ENCODE measurements at places on chromosomes 7 and 10.

- peak; percentile 43 for DNase-seq
Measured at GRCh38 chr10:6669269-6669859, 89.3 kb upstream of the PRKCQ start.

GRCh38 chr7:15167912-15168311, 265.4 kb upstream of the DGKB start:
- DNase-seq: no peak

GRCh38 chr7:157923903-157924630, 587.3 kb downstream of the DNAJB6 start:
- DNase-seq: no peak

GRCh38 chr10:125820701-125821100, 2.4 kb downstream of the UROS start:
- no peak for DNase-seq

DNA sequence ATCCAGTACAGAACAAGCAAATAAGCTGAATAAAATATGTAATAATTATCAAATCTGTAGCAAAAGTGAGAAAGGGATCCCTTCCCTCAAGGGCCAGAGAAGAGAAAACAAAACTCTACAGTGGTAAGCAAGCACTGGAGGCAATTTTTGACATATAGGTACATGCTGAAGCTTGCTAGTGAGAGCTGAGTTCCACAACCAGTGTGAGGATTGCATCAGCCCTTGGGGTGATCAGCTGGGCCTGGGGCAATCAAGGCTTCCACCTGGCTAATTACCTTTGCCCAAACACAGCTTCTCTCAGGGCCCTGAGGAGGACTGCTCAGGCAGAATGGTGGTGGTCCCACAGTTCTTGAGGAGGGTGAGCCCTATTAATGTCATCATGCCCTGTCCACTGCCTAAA, 134.4 kb upstream of the DLX6 start:
- DNase-seq: no peak

- no peak for DNase-seq
Measured at GRCh38 chr7:100115026-100115425, 4.1 kb downstream of the TAF6 start.

- DNase-seq: no peak
Measured at GRCh38 chr10:105706281-105707026, 1065.4 kb downstream of the SORCS3 start.

- no peak for DNase-seq
Measured at GRCh38 chr10:111151595-111152307, 74.9 kb downstream of the ADRA2A start.

DNA sequence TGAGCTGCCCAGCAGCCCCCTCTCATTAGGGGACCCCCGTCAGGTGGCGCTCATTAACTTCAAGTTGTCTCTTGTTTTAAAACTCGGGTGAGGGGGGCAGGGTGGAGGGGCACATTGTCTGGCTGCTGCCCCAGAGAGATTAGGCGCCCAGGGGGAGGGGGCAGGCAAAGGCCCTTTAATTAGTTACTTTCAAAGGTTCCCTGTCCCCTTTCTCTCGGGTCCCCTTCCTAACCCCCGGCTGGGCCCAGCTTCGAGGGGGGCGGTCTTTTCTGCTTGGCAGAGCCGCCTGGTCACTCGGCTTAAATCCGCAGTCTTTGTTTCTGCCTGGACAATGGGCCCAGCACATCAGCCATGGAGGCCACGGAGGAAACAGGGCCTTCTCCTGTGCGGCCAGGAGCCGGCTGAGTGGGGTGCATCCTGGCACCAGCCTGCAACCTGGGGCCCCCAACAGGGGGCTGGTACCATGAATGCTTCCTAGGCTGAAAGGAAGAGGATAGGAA, 38.9 kb upstream of the SLF2 start:
- no peak for DNase-seq

GRCh38 chr7:139893999-139894398, 64.9 kb downstream of the TBXAS1 start:
- no peak for DNase-seq

GRCh38 chr10:22712956-22713852, 1.2 kb downstream of the PIP4K2A start:
- no peak for DNase-seq

DNA sequence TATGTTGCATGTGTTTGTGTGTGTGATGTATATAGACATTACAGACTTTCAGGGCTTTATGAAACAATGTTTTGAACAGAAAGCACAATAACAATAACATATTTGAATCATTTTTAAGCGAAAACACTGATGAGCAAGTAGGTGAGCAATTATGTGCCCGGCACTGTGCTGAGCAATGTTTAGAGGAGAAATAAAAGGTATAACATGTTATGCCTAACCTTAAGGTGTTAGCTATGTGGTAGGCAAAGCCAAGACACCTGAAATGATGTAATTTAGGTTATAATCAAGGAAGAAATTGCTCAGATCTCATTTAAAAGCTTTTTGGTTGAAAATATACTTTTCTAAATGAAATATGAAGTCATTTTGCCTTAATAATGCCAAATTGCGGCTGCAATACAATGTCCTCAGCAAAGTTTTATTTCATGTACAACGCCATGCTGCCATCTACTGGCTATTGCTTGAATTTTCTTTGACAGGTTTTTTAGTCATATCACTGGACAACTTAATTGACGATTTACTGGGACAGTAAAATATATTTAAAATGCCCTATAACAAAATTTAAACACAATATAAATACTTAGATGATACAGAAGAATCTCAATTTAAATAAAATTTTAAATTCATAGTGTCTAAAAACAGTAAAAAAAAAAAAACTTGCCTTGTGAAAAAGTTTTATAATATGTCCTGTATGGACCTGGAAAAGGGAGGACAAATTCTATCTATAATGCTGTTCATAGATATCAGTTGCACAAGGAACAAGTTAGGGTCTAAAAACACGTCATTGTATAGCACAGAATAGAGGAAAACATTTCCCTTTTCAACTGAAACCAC, 131.1 kb upstream of the CDK1 start:
- peak; percentile 38 for DNase-seq

DNA sequence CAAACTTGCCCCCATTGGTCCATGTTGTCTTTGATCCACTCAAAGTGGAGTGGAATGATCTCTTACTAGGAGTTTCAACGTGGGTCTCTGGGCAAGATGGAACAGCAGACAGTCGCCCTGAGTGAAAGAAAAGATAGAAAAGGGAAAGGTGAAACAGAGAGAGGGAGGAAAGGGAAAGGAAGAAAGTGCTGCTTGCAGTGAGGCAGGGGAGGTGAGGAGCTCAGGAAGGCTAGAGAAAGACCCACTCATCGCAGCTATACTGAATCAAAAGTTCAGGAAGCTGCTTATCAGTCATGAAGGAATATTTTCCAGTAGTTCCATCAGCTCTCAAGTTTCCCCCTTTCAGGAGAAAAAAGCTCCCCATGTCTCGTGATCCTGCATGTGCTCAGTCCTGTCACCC, 86.9 kb downstream of the ZNF467 start:
- DNase-seq: no peak

- DNase-seq: no peak
Measured at GRCh38 chr10:108410236-108410635, 1245.7 kb upstream of the SORCS1 start.

DNA sequence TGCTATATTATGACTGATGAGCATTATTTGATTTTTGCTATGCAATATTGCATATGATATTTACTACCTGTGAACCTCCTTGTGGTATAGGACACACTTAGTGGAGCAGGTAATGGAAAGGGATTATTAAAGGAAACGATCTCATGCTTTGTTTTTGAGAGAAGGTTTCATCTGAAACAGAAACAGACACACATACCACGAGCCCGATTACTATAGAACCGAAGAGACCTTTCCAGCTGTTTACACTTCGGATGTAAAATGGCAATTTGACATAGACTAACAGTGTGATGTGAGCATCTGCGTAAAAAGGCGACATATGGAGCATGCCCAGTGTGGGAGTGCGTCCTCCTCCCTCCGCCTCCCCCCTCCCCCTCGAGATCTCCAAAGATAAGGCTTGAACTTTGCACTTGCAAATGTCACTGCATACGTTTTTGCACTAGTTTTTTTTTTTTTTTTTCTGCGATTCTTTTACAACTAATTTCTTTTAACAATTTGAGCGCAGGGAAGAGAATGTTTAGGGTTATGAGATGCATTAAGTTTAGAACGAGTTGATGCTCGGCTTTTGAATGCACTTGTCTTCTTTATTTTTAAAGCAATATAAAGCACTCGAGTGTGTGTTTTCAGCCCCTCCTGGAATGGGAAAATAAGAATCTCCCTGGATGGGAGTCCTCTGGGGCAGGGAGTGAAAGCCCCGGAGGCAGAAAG, 251.0 kb downstream of the NSUN6 start:
- no peak for DNase-seq

- no peak for DNase-seq
Measured at GRCh38 chr7:87426160-87426559, 49.3 kb downstream of the ABCB4 start.

- DNase-seq: no peak
Measured at GRCh38 chr7:107907-108306, 84.5 kb upstream of the FAM20C start.

- no peak for DNase-seq
Measured at GRCh38 chr10:131973160-131973951, 8.4 kb downstream of the BNIP3 start.

DNA sequence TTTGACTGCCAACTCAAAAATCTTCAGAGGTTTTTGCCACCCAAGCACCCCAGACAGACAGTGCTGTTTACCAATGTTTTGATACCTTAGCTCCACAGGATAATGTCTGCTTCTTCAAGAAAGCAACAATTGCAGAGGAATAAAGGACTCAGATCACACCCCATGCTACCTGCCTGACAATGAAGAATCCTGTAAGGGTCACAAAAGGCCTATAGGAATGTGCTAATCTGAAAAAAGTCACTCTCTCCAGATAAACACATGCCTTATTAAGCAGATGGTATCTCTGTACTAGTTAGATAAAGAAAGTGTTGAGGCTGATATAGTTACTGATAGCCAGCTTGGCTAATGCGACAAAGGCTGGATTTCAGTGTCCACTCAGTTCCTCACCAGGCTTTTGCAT, 1076.7 kb upstream of the SORCS1 start:
- no peak for DNase-seq

GRCh38 chr7:79515358-79515757, 61.9 kb upstream of the MAGI2 start:
- DNase-seq: no peak

Data from AG04450 (cell line).